ENCODE measurements at places on chromosomes 1 and 21.

DNA sequence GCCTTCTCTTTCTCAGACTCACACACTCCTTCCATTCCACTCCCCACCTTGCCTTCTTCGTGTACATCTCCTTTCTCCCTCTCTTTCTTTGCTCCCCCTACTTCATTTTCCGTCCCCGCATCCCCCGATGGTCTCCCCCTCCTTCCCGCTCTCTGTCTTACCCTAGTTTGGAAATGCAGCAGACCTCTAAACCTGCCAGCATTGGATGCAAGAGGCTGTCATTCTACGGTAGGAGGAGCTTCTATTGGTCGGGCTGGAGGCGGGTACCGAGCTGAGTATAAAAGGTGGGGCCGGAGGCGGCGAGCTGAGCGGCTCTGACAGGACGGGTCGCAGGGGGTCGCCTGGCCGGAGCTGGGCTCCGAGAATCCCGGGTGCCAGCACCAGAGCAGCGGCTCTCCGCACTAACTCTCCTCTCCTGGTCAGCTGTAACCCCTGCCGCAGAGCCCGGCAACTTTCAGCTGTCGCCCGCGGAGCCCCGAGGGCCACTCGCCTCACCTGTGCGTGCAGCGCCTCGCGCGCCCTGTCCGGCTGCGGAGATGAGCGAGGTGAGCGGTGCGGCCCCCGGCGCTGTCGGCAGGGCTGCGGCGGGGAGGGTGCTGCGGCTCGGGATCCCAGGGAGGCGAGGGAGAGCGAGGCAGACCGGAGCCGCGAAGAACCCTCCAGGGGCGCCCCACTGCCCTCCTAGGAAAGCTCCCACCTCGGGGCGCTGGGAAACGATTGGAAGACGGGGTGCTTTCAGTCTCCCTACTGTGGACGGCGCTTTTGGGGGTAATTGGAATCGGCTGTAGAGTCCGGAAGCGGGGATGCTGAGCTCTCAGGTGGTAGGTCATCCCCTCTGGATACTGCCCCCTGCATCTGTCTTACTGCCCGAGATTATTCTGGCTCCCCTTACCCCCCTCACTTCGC is at the start of gene PCP4L1:
TSS of gene PCP4L1 (plus strand) at position 307 of the 906 bp plus-strand sequence. CDS start at position 537, 230 bp downstream.
- DNase-seq: no peak

GRCh38 chr1:27367160-27367650 is 444 bp upstream of the MAP3K6 start:
- DNase-seq: no peak

- no peak for DNase-seq
Measured at GRCh38 chr1:24309762-24310485, 9.2 kb upstream of the GRHL3 start.

GRCh38 chr1:27547220-27548116 is 56.5 kb downstream of the AHDC1 start:
- DNase-seq: no peak

- no peak for DNase-seq
Measured at GRCh38 chr1:66402194-66402593, 131.8 kb upstream of the SGIP1 start.

- DNase-seq: peak; percentile 16
Measured at GRCh38 chr1:24688621-24689195, 45.6 kb downstream of the SRRM1 start.

DNA sequence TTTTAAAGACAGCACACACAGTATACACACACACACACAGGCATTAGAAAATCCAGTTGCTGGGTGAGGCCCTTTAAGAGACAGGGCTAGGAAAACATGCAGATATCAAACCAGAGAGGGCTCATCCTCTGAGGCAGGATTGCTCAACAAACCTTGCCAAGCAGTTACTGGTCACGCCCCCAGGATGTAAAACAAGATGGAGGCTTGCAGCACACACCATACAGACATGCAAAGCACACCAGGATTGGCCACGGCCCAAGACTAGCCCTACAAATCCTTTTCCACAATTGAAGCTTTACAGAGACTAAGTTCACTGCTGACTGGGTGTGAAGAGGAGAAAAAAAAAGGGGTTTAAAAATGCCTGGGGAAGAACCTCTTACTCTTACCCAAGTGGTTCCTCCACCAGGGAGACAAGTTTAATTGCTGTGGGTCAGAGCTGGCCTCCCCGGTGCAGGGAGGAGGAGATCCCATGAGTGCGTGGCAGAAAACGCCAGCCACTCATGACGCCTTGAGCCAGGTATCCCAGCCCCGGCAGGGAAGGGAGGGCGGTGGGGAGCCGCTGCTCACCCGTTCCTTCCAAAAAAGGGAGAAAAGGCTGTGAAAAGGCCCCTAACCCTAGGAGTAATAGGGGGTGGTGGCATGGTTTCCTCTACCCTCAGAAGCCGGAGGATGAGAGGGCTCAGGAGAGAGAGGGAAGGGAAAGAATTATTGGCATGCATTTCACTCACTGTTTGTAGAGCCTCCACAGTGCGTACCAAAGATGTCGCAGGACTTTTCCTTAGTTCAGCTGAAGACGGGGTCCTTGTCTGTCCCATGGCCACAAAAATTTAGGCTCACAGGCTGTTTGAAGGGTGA is 594.6 kb upstream of the ZP4 start:
- no peak for DNase-seq

GRCh38 chr1:154155251-154155650 is 378 bp upstream of the NUP210L start:
- no peak for DNase-seq

- DNase-seq: no peak
Measured at GRCh38 chr1:46096269-46097148, 35.9 kb downstream of the PIK3R3 start.

DNA sequence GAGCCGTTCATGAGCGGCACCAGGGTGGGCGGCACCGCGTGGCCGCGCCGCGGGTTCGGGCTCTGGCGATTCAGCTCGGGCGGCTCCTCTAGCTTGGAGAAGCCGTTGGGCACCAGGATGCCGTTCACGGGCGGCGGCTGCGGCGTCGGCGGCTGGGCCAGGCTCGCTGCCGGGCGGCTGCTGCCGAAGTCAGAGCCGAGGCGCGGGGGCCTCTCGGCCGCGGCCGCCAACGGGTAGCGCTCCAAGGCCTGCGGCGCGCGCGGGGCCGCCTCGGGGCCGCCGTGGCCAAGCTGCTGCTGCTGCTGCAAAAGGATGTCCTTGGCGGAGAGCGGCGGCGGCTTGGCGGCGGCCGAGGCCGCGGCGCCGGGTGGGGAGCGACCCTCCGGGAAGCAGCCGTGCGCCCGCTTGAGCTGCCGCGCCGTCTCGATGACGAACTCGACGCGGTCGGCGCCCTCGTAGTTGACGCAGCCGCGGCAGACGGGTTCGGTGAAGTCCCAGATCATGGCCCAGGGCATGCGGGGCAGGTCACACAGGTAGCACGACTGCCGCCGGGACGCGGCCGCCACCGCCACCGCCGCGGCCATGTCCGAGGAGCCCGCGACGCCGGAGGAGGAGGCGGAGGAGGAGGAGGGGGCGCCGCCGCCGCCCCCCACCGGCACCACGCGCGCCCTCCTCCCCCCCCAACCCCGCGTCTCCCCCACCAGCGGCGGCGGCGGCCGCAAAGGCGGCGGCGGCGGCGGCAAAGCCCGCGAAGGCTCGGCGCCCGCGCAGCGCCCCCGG is 877 bp downstream of the IRF2BP2 start:
- peak; percentile 75 for DNase-seq

GRCh38 chr1:165010418-165011070 is 346.0 kb downstream of the LMX1A start:
- no peak for DNase-seq

DNA sequence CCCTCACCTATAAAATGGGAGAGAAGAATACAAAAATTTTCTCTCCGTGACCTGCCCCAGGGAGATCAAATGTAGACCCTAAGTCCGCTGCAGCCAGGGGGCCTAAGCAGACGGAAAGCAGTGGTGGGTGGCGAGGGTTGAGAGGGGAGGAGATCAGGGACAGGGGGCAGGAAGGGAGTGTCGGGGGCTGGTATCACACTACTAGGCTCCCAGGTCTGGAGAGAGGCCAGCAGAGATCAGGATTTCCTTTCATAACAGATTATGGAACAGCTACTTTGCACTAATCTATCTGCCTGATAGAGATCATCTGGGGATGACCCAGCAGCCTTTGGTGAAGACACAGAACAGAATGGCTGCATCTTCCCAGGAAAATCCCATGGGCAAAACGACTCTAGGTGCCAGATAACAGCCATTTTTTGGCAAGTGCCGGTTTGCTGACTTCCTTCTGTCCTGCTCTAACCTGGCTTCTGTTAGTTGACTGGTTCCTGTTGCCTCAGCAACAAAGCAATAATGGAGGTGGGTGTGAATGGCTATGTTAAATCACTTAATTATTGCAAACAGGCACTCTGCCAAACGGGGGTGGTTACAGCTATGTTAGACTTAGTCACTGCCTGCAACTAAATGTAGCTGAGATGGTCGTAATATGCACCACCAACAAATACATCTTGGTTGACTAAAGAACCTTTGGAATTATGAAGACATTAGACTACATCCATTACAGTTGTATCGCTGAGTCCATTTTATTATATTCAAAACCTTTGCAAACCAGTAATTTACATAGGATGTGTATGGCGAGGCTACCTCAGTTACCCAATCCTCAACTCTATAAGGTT is 30.0 kb upstream of the EPS8L3 start:
- no peak for DNase-seq

DNA sequence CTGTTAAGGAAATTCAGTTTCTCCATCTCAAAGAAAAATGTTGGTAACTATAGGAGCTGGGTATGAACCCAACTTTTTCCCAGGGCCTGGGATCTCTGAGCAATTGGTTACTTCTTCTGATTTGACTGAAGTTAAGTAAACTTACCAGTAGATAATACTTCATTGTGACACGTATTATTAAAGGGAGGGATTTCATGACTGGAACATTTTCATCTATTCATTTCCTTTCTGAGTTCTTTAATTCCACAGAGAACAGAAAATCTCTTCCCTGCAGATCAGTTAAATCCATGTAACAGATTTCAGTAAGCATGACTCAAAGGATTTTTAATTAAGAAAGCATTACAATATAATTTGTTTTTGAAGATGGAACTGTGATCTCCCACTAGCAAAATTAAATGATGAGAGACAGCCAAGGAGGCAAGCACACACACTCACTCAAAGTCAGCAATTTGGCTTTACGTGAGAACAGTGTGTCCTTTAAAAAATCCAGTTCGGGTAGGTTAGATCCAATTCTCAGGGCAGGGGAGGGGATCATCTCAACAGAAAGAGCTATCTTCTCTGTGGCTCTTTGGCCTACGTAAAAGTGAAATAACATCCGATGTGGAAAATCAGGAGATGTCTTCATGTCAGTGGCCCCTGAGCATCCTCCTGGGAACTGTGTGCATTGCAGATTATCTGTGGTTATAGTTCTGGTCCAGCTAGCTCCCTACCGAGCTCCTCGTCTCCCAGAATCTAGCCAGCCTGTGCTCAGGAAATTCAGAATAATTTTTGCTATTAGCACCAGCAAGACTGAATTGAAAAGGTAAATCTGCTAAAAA is 10.8 kb upstream of the MYOC start:
- DNase-seq: no peak

DNA sequence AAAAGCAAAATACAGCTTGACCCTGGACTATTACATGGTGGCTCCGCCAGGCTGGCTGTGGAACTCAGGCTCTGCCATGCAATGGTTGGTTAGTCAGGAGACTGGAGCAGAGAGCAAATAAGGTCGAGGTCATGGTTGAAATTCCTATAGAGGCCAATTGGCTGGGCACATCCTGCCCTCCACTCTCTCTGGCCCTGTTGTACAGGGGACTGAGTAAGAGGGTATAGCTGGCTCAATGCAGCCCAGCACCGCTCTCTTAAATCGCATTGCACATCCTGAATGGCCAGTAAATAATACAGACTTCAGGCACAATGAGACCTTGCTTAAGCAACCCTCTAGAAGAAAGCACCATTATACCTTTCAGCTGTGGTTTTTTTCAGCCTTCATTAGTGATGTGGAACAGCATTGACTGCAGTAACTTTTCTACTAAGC is 59.3 kb upstream of the PPP2R5A start:
- no peak for DNase-seq

- no peak for DNase-seq
Measured at GRCh38 chr21:36854391-36854790, 112.1 kb downstream of the HLCS start.

DNA sequence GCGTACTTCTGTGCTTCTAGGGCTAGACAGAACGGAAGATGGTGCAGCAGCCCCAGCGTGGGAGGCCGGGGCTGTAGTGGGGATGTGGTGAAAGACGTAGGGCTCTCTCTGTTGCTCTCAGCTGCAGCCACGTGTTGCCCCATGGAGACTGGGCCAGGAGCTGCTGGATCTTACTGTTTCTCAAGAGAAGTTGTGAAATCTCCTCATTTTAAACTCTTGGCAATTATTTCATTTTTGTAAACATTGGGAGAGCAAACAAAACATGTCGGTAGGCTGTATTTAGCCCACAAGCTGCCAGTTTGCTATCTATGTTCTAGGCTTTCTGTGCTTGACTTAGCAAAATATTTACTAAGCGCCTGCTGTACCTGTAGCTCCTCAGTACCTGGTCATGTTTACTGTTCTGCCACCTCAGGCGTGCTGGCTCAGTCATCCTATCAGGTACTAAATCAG is 15.9 kb upstream of the ELOA start:
- DNase-seq: no peak

- peak; percentile 24 for DNase-seq
Measured at GRCh38 chr1:161020509-161021164, at the start of gene F11R. Gene F11R, minus strand, starts transcription at chr1:161021152. Its CDS starts 79 bp downstream, at chr1:161021073.

DNA sequence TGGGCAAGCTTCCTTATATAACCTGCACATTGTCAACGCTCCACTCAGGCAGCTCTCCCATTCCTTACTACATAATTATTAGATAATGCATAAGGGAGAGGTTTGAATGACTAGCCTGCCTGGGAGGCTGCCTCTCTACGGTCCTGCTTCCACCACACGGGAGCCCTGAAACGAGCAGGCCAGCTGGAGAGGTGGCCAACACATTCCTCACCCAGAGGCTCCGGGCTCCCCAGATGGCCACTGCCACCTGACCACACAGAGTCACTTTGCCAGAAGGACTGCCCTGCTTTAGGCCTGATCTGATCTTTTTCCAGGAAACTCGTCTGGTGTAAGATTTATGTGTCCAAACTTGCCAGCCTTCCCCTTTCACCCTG is 27.9 kb downstream of the HIVEP3 start:
- DNase-seq: no peak

GRCh38 chr1:145782272-145783099 is 41.4 kb downstream of the RNF115 start:
- no peak for DNase-seq

- no peak for DNase-seq
Measured at GRCh38 chr1:111052246-111052645, 87.6 kb downstream of the DRAM2 start.

DNA sequence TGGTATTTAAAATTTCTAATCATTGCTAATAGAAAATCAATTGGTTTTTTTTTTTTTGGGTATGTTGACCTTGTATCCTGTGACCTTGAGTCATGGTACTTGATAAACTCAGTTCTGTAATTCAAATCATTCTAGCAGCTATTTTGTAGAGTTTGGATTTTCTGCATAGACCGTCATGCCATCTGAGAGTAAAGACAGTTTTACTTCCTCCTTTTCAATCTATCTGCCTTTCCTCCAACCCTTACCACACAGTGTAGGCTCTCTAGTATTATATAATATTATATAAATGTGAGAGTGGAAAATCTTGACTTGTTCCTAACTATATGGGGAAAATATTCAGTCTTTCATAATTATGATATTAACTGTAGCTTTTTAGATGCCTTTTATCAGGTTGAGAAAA is 7.0 kb downstream of the TDRD5 start:
- DNase-seq: no peak
